ENCODE measurements at places on chromosomes 7 and 10.
A peak's percentile ranks its signal among the peaks of the same experiment; 100 is the strongest.

- DNase-seq = peak; percentile 54
These were observed 49.4 kb downstream of the PYROXD2 start for GRCh38 chr10:98365406-98366061.

GRCh38 chr10:12720217-12720981 is 281.1 kb downstream of the CCDC3 start:
- no peak for DNase-seq

DNA sequence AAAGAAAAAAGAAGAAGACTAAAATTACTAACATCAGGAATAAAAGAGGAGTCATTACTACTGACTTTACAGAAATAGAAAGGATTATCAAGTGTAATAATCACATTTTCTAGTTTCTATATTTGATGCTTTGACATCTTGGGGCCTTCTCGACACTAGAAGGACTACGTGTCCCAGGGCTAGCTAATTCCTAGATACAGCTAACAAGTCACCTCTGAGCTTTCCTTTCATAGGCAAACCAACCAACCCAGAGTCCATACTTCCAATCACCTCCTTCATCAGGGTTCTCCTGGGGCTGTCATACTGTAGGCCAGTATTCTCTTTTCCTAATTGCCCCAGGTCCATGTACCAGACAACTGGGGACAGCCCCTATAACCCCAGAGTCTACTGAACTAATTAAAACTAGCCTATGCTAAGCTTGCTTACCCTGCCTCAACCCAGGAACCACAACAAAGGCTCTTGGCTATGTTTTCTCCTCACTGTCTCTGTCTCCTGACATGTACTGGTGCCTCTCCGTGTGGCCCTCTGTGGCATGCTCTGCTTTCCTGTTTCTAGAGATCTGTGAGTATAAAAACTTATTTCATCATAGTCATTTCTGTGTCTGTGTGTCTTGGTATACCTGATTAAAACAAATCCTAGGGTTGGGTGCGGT is 6.7 kb upstream of the PARP12 start:
- DNase-seq = no peak

- no peak for DNase-seq
These were observed 729.8 kb downstream of the LRMDA start for GRCh38 chr10:76161301-76161582.

DNA sequence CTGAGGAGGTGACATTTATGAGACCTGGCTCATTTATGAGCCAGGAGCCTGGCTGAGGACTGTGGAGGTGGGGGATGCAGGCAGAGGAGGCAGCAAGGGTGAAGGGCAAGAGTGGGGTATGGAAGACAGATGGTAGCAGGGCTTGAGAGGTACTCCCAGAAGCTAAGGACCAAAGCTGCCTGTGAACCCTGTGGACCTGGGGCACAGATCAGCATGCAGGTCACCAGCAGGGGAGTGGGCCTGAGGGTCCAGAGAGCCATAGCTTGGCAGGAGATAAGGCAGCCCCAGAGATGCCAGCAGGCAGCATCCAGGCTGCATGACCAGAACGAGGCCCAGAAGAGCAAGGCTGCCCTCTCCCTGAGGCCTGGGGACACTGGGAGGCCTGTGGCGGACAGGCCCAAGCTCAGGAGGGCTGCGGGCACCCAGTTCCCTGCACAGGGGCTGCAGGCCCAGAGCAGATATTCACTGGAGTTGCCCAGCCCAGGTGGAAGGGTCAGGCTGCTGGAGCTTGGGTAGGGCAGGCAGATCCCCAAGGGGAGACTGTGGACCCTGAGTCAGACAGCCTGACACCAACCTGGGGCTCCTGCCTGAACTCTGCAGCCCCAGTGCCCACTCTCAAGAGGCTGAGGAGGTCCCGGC is 3.4 kb downstream of the GPR15LG start:
- no peak for DNase-seq

- no peak for DNase-seq
These were observed 22.5 kb downstream of the KMT2E start for GRCh38 chr7:105036217-105037168.

GRCh38 chr10:52951824-52952223 is 179.2 kb upstream of the MBL2 start:
- peak; percentile 68 for DNase-seq

- DNase-seq = no peak
These were observed 237.9 kb upstream of the MYO3A start for GRCh38 chr10:25696013-25696708.

DNA sequence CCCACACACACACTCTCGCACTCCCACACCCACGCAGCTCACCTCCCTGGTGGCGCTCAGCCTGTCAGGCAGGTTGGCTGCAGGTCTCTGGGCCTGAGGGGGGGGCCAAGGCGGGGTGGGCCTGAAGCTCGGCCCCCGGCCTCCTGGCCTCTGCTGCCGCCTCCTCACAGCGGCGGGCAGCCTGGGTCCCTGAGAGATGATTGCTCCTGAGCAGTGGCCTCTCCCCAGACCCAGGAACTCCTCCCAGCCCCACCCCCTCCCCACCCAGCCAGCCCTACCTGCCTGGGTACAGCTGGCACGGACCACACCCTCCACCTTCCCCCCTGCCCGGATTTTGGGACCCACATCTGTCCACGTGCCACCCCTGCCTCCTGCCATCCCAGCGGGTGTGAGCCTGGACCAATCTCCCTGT is 4.6 kb upstream of the TMEM184A start:
- DNase-seq = peak; percentile 60

GRCh38 chr7:97401398-97401797 is 283.9 kb downstream of the SDHAF3 start:
- DNase-seq = no peak

- no peak for DNase-seq
These were observed 189.5 kb downstream of the ANKRD30A start for GRCh38 chr10:37314862-37315261.

DNA sequence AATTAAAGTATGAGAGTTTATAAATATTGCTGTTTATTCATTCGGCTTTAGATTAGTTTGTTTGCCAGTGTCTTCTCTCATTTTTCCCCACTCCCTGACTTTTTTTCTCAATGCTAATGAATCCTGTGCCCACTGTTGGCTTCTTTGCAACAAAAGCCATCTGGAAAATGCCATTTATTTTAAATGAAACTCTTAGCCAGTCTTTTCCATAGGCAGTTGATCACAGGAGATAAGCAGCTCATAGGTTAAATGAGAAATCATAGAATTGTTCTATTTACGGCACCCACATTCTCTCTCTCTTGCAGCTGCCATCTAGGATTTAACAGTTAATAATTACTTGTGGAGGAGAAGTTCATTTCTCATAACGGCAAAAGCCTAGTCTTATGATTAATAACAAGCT is 249.3 kb upstream of the POM121L12 start:
- no peak for DNase-seq

DNA sequence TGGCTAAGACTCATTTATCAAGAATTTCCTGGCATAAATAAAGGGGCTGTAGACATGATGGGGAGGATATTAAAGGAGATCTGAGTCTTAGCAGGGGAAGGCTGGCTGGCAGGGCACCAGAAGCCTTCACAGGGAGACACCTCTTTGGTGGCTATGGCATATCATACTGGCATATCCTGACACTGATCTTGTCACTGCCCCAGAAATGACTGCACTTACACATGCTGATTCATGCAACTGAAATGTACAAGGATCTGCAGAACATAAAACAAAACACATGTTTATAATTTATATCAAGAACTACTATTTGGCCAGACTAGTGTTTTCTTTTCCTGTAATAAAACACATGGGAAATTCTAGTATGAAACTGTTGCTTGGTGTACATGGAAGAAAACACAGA is 5.5 kb upstream of the LIPN start:
- DNase-seq = no peak

DNA sequence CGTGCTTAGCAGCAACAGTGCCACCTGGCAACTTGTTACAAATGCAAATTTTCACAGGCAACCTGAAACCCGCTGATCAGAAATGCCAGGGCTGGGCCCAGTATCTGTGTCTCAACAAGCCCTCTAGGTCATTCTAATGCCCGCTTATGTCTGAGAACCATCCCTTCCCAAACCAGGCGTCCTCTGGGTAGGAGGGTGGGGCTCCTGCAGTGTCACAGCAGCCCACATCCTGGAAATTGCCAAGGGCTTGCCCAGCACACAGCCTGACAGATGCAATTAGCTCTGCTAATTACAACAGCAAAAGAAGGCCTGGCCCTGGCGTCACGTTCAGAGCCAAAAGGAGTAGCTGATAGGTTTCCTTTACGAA is 15.9 kb downstream of the ITPRIP start:
- no peak for DNase-seq

DNA sequence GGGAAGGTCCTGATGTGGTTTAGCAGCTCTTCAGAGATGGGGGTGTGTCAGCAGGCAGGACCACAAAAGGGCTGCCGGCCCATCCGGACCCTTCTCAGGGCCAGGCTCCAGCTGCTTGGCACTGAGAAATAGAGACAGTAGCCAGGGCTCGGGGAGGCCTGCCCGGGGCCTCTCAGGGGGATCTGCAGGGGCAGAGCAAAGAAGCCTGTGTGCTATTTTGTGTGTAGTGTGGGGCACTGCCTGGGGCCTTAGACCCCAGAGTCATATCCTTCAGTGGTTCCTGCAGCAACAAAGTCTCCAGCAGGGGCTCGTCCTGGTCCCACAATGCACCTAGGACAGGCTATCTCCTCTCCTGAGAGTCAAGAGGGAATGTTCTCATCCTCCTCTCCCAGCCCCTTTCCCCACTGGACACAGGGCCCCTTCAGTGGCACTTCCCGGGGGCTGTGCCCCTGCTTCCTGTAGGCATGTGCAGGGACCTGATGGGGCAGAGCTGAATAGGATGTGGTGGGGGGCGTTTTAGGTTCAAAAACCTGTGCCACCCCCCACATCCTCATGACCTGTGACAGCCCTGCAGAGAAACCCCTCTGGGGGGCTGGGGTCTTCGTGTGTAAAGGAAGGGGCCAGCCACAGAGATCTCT is 159.5 kb upstream of the RHEB start:
- no peak for DNase-seq

GRCh38 chr7:44740055-44740454 is 8.6 kb upstream of the ZMIZ2 start:
- DNase-seq = no peak

- no peak for DNase-seq
These were observed 129.2 kb downstream of the STRA8 start for GRCh38 chr7:135362871-135363270.

DNA sequence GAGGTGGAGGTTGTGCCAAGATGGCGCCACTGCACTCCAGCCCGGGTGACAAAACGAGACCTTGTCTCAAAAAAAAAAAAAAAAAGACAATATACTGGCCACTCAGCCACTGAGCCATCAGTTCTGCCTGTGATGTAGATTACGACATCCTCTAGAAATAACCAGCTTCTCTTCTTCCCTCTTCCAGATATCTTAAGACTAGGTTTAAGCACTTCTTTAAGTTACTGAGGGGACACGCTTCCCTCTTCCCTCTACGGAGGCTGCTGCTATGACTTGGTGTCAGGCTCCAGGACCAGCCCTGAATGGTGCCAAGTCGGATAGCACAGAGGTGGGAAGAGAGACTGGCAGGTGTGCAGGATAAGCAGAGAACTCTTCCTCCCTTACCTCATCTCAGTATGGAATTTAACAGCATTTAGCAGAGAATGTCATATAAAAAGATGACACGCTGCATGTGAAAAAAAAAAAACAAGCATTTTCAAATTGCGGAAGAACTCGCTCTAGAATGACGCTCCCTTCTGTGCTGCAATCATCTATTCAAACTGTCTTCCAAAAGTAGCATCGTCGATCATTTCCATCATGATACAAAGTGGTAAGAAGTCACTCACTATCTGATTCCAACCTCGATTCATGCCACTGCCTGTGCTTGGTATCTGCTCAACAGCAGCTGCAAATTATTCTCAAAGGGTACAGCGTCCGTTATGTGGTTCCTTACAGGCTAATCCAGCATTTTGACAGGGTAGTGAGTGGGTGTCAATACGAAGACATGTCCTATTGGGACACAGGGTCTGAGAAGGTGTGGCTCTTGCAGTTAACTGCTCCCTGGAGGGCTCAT is 13.8 kb downstream of the DAGLB start:
- no peak for DNase-seq

- no peak for DNase-seq
These were observed 10.5 kb downstream of the TMEM273 start for GRCh38 chr10:49177391-49178355.

GRCh38 chr10:43873717-43874116 is 225.0 kb upstream of the ZNF32 start:
- DNase-seq = no peak

DNA sequence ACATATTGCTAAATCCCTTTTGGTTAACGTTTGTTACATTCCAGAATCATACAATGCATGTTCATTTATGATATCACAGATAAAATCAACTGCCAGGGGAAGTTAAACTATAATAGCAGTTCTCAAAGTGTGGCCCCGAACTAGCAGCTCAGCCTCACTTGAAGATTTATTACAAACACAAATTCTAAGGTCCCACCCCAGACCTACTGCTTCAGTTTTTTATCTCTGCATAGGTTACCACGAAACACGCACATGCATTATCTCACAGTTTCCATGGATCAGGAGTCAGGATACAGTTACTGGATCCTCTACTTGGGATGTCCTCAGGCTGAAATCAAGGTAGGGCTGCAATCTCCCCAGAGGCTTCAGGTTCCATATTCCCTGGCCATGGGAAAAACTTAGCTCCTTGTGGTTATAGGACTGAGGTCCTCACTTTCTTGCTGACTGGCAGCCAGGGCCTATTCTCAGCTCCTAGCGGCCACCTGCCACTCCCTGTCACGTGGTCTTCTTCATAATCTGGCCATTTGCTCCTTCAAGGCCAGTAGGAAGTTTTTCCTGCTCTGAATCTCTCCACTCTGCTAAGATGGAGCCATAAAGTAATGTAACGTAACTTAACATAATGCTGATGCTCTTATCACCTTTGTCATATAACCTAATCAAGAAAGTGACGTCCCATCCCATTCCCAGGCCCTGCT is 50.5 kb upstream of the YAE1 start:
- no peak for DNase-seq

DNA sequence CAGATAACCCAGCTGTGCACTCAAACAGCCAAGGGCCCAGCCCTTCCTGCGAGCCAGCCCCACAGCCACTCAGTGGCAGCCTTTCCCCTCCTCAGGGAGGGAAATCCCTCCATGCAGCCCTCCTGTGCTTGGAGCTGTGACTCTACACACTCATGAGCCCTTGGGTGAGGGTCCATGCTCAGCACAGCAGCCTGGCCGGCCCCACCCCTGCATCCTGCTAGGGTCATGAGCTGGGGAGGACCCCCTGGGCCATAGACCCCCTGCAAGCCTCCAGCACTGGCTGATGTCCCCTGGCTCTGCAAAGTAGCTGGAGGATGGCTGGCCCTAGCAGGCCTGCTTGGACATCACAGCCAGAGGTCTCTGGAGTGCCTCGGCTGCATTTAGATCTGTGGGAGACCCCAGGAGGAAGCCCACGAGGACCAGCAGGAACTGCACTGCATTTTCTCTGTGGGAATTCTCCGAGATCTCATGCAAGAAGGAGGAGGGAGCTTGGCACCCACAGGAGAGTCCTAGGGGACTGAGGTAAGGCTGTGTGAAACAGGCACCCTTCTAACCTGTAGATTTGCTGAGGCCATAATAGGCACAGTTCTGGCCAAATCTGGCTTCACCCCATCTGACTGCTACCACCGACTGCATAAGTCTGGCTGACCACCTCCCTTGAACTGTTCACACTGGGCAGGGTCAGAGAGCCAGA is 17.4 kb downstream of the TMEM273 start:
- no peak for DNase-seq

Measured in T47D (cell line).